ENCODE measurements at places on chromosomes 12 and 14. TPM values are rescaled to one million over a fixed set of nuclear protein-coding genes. Genes with fewer than 3 reads are reported as not detected.

DNA sequence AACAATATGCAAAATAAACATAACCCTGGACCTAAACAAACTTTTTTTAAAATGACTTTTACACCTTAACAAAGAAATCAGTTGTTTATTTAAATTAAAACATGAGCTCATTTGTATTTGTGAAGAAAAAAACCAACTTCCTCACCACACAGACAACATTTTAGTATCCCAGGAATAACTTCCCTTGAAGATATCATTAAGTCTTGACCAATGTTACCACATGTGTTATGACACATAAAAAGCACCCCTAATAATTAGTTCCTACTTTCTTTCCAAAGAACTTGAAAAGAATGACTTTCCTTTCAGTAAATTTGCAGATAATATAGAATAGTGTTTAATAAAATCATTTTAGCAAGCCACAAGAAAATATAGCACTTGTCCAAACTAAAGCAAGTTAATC, 42.4 kb downstream of the DUSP16 start:
- H3K4me3 ChIP-seq = no peak overlapping the region
- no peak overlapping the region for H3K27ac ChIP-seq
- peaks cover 4% of the 10 kb centered on the region for H3K36me3 ChIP-seq

GRCh38 chr12:56110571-56110970, 5.9 kb upstream of the RPL41 start:
- peaks cover 14% of the 10 kb centered on the region for H3K4me1 ChIP-seq
- DNase-seq = no peak
- no peak overlapping the region for H3K4me3 ChIP-seq
- H3K36me3 ChIP-seq = peaks cover 24% of the 10 kb centered on the region

DNA sequence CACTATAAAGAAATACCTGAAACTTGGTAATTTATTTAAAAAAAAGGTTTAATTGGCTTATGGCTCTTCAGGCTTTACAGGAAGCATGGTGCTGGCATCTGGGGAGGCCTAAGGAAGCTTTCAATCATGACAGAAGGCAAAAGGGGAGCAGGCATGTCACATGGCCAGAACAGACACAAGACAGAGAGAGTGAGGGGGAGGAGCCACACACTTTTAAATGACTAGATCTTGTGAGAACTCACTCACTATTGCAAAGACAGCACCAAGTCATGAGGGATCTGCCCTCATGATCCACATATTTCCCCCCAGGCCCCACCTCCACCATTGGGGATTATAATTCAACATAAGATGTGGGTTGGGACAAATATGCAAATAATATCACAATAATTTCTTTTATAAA, 355.6 kb downstream of the DAD1 start:
- H3K27ac ChIP-seq = no peak overlapping the region
- no peak overlapping the region for H3K4me3 ChIP-seq
- H3K36me3 ChIP-seq = no peaks in the 10 kb centered on the region
- peaks cover 31% of the 10 kb centered on the region for H3K4me1 ChIP-seq

DNA sequence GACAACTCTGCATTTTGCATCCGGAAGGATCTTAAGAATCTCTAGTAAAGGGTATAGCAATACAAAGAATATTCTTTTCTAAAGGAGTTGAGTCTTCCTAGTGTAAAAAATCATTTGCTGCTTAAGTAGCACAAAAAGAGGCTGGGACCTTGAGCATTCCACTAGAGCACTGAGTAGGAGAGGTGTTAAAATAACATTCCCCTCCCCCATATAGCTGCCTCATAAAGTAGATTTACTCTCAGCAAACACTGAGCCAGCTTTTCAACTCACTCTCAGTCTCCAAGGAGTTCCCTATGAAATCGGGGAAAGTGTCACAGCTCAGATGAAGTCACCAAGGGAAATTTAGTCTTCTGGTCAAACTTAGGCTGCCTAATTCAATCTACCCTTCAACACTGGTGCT, 592.7 kb downstream of the ETNK1 start:
- peaks cover 5% of the 10 kb centered on the region for H3K27me3 ChIP-seq
- DNase-seq = no peak
- no peaks in the 10 kb centered on the region for H3K36me3 ChIP-seq
- H3K4me3 ChIP-seq = no peak overlapping the region

DNA sequence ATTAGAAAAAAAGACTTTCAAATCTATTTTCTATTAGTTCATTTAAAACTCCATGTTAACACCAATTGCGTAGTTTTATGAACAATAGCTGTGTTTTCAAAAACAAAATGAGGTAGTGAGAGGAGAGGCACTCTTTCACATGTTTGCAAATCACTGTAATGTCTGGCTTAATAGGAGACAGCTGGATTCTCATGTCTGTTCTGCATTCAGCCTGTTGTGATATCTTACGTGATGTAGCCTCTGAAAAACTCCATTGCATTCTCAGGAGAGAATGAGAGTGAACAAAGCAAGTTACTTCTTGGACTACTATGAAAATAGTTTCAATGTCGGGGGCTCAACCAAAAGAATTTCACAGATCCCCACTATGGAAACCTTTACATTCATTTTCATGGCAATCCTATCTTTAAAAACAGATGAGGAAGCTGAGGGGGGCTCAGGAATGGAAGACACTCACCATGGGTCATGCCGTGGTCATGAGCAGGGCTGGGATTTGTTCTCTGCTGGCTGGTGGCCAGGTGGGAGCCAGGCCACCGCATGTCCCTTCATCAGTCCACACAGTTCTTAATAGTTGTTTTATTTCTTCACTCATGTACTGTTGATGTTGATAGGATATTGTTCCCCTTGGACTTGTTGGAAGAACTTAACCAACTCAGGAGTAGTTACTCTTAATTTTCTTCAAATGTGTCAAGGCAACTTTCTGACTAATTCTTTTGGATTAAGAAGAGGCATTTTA, 346.2 kb upstream of the FAR2 start:
- H3K27ac ChIP-seq = no peak overlapping the region
- H3K4me3 ChIP-seq = no peak overlapping the region
- DNase-seq = no peak
- no peaks in the 10 kb centered on the region for H3K4me1 ChIP-seq

DNA sequence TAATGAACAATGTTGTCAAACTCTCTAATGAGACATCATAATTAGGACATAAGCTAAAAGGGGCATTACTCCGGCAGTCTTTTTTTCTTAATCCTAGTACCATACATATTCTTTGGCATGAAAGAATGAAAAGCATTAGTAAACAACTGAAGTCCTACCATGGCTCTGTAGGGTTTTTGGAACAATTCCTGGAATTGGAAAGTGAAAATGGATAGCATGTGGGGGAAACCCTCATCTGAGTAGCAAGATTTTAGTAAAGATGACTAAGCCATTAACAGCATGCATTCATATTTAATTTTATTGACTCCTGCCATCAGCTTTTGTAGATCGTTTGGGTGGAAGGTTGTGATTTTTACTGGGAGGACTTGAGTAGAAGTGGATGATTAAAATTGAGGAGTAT, 216.2 kb upstream of the PDZRN4 start:
- no peak for DNase-seq
- no peaks in the 10 kb centered on the region for H3K36me3 ChIP-seq
- H3K4me1 ChIP-seq = no peaks in the 10 kb centered on the region
- no peak overlapping the region for H3K27ac ChIP-seq
- no peak overlapping the region for H3K4me3 ChIP-seq

MYL2 gene
- not detected for polyA plus RNA-seq

EIF2S1 gene
- 159 TPM for polyA plus RNA-seq

FOXN3 gene
- polyA plus RNA-seq = 102 TPM

Measured in immature natural killer cell (primary cell).